Gastrocnemius medialis (tissue), 4 donors: ENCODE measurements at places on chromosomes 5 and 9. TPM values are rescaled to one million over a fixed set of nuclear protein-coding genes. Genes with fewer than 3 reads are reported as not detected.
A peak's percentile ranks its signal among the peaks of the same experiment; 100 is the strongest.

GRCh38 chr5:45038366-45038987 lies 229.7 kb downstream of the MRPS30 start:
- no peak for DNase-seq

DNA sequence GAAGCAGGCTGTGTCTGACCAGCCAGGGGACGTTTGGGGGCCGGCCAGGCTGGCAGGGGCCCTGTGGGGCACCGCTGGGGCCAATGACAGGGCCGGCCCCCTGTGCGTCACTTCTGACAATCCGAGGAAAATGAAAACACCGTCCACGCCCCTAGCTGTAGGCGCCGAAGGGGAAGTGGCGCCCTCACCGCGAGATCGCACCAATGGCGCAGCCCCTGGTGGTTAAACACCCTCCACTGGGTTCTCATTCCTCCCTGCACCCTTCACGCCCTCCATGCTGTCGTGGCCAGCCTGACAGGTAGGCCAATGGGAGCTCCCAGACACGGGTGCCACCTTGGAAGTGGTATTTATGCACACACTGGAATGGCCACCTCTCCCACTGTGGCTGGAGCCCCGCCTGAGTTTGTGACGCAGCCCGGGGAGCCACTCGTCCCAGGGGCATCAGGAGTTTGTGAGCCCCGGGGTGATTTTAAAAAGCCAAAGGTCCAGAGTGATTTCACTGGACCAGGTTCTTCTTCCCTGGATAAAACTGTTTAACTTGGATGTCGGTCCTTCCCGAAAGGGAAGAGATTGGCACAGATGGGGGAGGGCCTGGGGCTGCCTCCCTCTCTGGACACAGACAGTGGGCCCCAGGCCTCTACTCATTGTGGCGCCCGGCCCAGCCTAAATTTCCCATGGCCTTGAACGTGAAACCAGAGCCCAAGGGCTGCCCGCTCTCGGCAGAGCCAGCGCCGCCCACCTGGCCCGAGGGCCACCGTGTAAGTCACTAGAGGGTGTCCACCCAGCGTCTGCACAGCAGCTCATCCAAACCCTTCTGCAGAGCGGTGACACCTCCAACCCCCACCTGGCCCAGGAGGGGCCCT lies 49.7 kb downstream of the NKD2 start:
- no peak for DNase-seq

DNA sequence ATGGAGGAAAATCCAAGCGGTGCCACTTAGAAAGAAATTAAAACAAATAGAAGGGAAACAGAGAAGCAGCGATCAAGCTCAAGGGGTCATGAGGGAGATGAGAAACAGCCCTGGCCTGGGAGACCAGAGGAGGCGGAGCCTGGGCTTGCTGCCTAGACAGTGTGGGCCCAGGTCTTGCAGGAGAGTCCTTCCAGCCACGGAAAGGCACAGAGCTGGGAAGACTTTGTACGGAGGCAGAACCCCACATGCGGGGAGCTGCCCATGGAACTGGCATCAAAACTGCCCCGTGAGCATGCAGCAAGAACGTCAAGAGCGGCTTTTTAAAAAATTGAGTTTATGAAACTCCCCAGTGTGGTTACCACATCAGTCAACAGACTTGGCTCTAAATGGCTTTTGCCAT lies 119.4 kb downstream of the IRX1 start:
- DNase-seq, result peak; percentile 14

DNA sequence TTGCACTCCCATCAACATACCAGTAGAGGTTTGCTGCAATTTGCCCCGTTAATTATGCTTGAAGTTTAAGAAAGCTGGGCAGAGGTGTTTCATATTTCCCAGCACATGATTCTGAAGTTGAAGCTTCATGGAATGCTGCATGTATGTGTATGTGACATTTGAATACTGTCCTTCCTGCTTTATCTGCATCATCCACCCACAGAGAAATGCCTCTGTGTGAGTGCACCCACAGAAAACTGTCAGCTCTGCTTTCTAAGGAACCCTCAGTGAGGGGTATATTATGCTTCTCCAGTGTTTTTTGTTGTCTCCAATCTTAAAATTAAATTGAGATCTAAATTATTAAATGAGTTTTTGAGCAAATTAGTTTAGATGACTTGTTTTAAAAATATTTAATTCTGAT lies 358.1 kb upstream of the PIK3R1 start:
- DNase-seq, result no peak

DNA sequence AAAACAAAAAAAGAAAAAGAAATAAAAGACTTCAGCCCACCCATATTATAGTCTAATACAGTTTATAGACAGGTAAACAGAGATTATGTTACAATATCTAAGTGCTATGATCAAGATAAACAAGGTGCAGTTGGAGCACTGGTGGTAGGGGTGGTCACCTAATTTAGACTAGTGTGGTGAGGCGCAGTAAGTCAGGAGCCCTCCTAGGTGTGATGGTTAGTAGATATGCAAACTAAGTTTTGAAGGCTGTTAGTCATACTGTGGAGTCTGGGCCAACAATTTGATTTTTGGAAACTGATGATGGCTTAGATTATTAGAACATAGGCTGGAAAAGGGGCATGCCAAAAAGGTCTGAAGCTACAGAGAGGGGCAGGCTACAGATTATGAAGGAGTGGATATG lies 14.7 kb downstream of the NIPBL start:
- no peak for DNase-seq

GRCh38 chr5:180424094-180424493 lies 70.1 kb upstream of the CNOT6 start:
- DNase-seq, result no peak

DNA sequence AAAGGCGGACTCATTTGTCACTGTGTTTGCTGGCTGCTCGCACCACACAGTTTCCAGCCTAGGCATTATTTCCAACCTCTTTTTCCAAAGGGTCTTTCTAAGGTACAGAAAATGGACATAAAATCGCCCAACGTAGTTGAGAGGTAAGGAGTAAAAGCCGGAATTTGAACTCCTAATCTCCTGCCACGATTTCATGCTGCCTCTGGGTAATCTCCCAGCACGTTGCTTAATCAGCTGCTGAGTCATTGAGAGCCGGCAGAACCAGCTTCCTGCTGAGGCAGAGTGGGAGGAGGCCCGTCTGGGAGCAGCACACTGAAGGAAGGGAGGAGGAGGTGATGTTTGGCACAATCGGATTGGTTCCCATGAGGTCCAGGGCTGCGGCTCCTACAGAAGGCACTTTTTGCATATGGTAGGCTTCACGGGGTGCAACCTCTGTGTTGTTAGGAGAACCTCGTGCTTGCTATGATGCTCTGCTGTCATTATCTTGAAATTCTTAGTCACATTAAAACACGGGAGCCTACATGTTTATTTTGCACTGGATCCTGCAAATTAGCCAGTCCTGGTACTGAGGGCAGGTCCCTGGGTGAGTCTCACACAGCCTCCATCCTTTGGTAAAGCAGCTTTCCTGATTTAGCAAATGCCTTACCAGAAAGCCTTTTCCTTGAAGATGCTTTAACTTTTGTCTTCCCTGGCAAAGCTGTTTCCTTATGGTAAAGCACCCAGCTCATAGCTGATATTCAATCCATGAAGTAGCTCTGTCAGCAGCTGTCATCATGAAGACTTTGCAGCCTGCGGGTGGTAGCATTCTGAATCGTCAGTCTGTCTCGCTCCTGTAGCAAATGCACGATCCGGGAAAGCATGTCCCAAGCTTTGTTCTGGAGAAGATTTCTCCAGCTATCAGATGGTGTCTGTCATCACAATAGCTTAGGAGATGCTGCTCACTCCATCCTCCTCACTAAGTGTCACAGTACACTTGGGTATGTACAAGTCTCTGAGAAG lies 191.6 kb upstream of the MSX2 start:
- DNase-seq, result peak; percentile 19

DNA sequence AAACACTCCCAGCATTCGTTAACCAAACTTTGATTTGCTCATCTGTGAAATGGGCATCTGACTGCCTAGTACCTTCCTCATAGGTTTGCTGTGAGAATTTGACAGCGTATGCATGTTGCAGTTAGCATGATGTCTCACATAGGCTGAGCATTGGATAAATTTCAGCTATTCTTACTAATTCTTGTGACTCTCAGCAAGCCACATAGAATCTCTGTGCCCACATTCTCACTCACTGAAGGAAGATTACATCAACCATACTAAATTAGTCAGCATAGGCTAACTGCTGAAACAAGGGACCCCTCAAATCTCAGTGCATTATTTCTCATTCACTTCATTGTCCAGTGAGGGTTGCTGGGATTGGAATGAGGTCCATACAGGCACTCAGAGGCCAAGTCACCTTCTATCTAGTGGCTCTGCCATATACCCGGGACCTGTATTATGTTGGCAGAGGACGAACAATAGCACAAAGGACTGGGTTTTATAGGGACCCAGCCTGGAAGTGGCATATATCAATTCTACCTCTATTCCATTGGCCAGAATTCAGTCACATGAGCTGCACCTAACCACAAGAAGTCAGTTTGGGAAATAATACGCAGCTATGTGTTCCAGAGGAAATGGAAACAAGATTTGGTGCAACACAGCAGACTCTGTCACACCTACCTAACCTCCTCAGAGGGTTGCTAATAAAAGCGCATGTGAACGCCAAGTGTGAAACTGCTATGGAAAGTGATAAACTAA lies 4.2 kb upstream of the PTGER4 start:
- DNase-seq, result no peak

DNA sequence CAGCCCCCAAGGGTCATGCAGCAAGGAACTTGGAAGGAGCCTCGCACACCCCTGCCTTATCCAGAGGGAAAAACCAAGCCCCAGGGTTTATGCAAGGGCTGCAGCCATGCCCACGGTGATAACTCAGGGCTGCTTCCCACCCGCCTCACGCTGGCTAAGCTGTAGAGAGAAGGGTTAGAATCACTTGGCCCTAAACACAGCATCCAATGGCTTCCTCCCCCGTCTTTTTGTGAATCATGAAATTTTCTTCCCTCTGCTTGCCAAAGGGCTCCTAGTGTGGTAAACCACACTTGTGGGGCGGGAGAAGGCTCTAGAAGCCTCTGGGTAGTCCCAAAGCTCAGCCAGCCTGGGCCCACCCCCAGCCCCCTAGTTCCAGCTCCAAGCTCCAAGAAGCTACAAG lies 55.9 kb upstream of the ORM1 start:
- DNase-seq, result no peak

GRCh38 chr5:40834391-40834848 lies 602 bp downstream of the RPL37 start:
- no peak for DNase-seq

- DNase-seq, result no peak
Observed at GRCh38 chr5:116766470-116766947, 191.9 kb upstream of the SEMA6A start.

GRCh38 chr5:32559411-32559810 lies 25.9 kb upstream of the SUB1 start:
- DNase-seq, result no peak

DNA sequence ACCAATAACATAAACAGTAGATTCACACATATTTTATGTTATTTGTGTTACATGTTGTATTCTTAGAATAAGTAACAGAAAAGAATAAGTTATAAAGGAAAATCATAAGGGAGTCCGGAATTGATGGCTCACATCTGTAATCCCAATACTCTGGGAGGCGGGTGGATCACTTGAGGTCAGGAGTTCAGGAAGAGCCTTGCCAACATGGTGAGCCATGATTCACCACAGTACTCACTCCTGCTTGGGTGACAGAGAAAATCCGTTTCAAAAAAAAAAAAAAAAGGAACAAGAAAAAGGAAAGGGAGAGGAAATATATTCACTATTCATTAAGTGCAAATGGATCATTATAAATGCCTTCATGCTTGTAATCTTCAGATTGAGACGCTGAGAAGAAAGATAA lies 533.3 kb upstream of the CDH9 start:
- DNase-seq, result no peak

DNA sequence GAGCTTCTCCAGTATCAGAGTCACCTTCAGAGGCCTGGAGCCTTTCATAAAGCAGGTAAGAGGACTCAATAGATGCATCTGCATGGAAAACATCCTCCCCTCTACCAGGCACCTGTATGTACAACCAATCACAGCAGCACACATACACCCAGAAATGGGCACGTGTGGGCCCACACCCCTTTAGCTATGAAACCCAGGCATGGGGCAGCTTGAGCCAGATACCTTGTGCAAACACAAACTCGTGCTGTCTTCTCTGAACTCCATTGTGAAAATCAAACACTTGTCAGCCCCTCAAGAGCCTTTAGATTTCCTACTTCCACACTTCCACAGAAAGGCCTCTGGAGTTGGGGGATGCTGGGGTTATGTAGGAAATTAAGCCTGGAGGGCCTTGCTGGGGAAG lies 1.1 kb upstream of the CSF2 start:
- DNase-seq, result no peak

DNA sequence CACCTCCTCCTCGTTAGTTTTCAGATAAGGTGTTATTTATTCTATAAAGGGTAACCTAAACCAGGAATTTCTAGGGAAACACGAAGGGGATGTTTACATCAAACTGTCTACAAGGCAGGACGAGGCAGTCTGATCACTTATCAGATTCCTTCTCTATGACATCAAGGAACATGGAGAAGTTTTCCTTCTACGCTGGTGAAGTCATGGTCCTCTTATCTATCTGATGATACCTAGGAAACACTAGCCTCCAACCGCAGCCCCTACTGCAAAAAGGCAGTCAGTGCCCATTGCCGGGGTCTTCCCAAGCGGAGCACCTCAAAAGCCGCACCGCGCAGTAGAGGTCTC lies 1.5 kb downstream of the MPDZ start:
- DNase-seq, result no peak

DNA sequence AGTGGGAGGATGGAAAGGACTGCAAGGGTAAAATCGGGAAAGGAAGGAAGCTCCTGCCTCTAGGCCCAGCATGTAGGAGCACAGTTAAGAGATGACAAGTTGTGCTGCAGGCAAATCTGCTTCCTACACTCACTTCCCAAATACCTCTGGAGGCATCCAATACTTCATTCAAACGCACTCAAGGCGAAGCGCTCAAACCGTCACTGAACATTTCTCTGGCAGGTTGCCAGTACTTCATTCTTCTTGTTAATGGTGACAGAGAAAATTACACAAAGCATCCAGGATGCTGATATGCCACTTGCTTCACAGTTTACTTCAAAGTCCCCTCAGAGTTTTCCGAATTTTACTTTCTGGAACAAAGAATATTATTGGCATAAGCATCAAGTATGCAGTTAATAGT lies 59.8 kb downstream of the NREP start:
- DNase-seq, result no peak

- DNase-seq, result no peak
Observed at GRCh38 chr9:134275375-134275774, 50.9 kb upstream of the RXRA start.

The ZNF169 gene
- total RNA-seq, result 4.7 TPM

The SLCO4C1 gene
- total RNA-seq, result not detected

The PCDHA13 gene
- not detected for total RNA-seq

The CDH9 gene
- not detected for total RNA-seq

The CCDC112 gene
- 4.6 TPM for total RNA-seq

The GRIN3A gene
- not detected for total RNA-seq

The SGCD gene
- 34.6 TPM for total RNA-seq

The DIMT1 gene
- total RNA-seq, result 15.0 TPM

The TAF1L gene
- total RNA-seq, result not detected

The CAMSAP1 gene
- total RNA-seq, result 54.8 TPM

The MUSK gene
- total RNA-seq, result 10.2 TPM

The CKMT2 gene
- 1,081 TPM for total RNA-seq

The MELK gene
- total RNA-seq, result not detected

The BTNL9 gene
- 28.6 TPM for total RNA-seq
